ENCODE measurements at places on chromosomes 11 and 22.

- no peak for DNase-seq
Observed at GRCh38 chr11:110070176-110070575, 23.0 kb upstream of the ZC3H12C start.

GRCh38 chr22:47095395-47096122, 333.1 kb downstream of the TBC1D22A start:
- no peak for DNase-seq

DNA sequence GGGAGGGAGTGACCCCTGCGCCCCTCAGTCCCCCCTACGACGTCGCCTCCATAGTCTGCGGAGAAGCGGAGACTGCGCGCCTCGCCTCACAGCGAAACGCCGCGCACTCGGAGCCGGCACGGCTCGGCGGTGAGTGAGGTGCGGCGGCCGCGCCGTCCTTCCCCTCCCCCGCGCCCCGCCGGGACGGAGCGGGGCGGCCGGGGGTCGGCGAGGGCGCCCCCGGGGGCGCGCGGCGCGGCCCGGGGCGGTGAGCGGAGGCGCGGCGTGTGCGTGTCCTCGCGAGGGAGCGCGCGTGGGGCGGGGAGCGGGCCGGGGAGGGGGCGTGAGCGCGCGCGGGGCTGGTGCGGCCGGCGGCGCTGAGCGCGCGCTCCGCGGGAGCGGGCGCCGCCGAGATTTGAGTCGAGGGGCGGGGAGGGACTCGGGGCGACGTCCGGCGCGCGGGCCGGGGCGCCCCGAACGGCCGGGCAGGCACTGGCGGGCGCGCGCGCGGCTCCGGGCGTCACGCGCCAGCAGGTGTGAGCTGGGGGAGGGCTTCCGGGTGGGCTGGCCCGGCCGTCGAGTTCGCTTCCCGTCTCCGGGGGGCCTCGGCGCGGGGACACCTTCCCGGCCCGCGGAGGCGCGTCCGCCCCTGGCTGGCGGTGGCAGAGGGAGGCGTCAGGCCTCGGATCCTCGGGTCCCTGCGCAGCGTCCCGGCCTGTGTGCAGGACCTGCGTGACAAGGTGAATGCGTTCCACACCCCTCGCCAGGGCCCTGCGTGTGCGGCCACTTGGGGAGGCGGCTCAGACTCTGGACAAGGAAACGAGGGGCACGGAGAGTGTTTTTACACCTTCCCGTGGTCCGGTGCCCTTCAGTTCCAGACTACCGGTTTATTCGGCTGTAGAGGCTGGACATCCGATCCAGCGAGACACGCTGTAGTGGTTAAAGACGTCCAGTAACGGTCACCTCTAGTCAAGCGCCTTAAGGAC, 50.4 kb downstream of the FAM83F start:
- no peak for DNase-seq

DNA sequence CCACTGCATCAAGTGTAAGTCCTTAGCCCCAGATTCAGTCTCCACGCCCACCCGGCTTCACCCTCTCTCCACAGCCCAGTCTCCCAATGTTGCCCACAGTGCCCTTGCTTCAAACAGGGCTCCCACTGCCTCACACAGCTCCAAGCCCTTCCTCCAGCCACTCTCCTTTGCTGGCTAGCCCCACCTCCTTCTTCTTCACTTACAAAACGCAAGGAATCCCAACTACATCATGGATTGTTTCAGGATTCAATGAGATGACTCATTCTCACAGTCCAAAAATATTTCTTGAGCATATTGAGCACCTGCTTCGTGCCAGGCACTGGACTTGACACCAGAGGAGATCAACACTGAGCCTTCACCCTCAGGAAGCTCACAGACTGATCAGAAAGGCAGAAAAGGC, 533.5 kb downstream of the BUD13 start:
- DNase-seq: no peak

DNA sequence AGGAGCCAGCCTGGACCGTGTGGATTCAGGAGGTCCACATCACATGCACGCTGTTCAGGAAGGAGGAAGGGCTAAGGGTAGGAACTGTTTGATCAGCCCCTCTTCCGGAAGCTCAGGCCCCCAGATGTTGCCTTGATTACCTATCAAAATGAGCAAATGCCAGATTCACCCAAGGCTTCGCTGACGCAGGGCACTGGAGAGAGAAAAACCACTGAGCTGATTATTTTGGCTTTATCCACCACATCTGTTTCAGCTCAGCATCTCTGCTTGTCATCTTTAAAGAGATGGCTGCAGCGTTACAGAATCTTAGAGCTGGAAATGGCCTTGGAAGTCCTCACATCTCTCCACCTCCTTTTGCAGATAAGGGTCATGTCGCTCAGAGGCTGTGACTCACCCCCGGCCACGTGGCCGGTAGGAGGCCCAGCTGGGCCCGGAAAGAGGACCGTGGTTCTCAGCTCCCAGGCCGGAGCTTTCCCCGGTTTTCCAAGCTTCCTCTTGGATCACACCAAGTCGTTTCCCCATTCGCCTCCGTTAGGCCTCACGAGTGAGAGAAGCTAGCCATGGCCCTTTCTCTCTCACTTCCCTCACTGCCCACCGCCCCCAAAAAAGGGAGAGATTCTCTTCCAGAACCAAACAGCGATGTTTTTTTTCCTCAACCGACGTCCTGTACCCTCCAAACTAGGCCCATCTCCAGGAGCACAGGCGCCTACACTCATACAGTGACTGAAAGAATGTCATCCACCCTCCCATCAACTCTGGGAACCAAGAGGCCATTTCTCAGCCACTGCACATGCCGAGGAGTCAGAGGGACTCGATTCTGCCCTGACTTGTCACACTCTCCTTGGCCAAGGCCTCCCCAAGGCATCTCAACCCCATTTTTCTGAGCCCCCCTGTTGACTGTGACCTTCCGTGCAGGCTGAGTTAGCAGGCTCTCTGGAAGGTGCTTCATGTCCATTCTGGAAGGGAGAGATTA, 37.6 kb downstream of the LIF start:
- no peak for DNase-seq

DNA sequence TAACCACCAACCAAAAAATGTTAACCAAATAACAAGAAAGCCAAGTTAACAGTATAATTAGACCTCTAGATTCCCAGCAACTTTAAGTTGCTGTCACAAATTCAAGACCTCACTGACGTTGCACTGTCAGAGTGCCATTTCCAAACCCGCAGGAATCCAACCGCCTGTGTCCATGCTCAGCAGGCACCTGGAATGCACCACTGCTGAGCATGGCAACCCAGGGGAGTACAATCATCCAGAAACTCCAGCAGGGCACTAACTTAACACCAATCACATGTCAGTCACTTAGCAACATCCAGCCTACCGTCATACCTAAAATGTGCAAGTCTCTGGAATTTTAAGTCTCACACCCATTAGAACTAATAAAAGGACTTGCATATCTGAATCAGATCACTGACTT, 48.8 kb downstream of the SMCO4 start:
- no peak for DNase-seq

- DNase-seq: no peak
Observed at GRCh38 chr11:131998020-131998419, 627.6 kb downstream of the NTM start.

DNA sequence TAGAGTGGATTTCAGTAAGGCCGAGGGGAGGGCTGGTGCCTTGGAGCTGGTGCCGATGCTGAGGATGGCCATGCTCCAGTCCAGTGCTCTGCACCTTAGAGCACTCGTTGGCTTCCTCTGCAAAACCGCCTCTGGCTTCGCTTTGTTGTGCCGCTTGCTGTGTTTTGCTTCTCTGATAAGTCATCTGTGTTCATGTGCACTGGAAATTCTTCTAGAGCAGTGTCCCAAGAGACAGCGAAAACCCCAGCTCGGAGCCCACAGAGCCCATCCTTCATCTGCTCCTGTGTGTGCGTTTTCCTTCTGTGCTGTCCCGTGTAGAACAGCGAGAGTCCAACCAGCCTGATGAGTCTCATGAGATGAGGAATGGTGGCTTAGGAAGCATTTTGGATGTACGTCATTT, 12.1 kb downstream of the FAM118A start:
- DNase-seq: no peak

GRCh38 chr22:32255217-32255616, at the start of gene SLC5A4:
SLC5A4 (minus strand) TSS chr22:32255347; CDS start chr22:32255329, 18 bp downstream.
- DNase-seq: no peak

- no peak for DNase-seq
Observed at GRCh38 chr11:4180441-4181183, 86.0 kb downstream of the RRM1 start.

- no peak for DNase-seq
Observed at GRCh38 chr11:15742626-15743519, 613.5 kb downstream of the SOX6 start.

DNA sequence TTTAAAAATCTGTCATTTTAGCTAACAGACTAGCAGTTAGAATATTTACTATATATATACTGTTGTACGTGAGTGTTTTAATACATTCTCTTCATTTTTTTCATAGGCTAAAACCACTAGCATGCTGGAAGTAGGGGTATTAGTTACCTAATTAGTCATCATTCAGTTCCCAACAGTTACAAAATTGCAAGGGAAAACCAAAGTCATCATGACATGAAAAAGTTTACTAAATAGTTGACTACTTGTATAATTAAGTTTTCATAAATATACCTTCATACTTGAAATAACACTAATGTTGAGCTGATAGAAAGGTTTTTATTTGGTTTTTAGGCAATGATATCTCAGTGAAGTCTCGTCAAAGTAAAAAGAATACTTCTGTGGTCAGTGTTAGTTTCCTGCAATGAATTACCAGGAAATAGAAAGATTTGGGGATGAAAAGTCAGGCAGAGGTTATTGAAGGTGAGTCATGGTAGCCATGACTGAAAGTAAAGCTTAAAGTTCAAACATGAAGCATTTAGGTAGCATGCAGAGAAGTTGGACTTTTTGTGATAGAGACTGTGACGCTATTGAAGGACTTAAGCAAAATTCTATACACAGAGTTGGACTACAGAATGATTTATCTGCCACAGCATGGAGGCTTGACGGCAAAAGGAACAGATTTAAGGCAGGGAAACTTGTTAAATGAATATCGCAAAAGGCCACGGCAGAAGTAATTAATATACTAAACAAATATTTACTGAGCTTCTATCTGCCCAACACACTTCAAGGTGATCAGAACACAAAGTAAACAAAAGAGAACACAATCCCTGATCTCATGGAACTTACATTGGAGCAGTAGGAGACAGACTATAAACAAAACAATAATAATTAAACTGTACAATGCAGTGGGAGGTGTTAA, 828.1 kb upstream of the FAT3 start:
- DNase-seq: no peak

DNA sequence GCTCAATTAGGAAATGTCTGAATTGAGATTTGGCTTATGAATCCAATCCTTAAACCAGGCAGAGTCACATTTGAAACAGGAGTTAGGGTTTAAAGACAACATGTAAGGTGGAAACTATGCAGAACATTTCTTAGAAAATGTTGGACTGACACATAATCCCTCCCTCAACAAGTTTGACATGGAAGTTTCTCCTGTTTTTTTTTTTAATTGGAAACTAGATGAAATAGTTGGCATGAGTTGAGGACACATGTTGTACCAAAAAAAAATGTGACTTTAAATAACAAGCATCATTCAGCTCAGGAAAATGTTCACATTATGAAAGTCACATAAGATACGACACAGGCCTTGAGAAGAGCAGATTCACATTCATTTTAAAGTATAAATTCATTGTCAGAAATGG, 154.9 kb upstream of the DDI1 start:
- no peak for DNase-seq

- DNase-seq: no peak
Observed at GRCh38 chr11:64342869-64343745, 3.1 kb downstream of the CCDC88B start.

GRCh38 chr22:35225010-35225409, 32.3 kb upstream of the HMGXB4 start:
- DNase-seq: no peak

All from substantia nigra (tissue), 51 donors.